ENCODE measurements at places on chromosomes 2 and 18.

DNA sequence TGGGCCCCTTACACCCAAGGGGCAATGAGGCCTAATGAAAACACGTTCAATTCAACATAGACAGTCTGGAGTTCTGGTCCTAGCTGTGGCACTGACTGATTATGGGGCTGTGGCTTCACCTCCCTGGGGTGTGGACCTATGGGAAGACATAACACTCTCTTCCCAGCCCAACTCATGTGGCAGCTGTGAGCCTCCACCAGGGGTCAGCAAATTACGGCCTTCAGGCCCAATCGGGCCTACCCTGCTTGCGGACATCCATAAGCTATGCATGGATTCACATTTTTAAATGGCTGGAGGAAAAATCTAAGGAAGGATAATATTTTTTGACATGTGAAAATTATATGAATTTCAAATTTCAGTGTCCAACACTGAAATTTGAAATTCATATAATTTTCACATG, 101.3 kb downstream of the LOXHD1 start:
- no peak for DNase-seq

DNA sequence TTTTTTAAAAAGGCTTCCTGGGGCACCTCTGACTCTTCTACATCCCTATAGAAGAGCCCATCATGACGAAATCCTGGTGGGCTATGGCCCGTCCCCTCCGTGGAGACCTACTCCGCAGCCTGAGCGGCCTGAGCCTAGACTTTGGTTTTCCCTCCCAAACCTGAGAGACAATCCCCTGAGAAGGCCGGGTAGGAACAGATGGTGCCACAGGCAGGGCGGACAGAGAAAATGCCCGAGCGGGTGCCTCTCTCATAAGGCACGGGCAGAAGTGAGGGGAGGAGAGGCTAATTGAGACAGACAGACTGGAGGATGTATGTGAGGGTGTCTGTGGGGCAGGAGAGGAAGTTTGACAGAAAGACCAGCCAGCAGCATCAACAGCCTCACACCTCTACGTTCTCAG, 20.2 kb upstream of the SFXN5 start:
- DNase-seq, result no peak

- no peak for DNase-seq
Observed at GRCh38 chr2:169818241-169818640, 6.5 kb downstream of the METTL5 start.

GRCh38 chr2:27407798-27408491, 1.4 kb downstream of the PPM1G start:
- no peak for DNase-seq

DNA sequence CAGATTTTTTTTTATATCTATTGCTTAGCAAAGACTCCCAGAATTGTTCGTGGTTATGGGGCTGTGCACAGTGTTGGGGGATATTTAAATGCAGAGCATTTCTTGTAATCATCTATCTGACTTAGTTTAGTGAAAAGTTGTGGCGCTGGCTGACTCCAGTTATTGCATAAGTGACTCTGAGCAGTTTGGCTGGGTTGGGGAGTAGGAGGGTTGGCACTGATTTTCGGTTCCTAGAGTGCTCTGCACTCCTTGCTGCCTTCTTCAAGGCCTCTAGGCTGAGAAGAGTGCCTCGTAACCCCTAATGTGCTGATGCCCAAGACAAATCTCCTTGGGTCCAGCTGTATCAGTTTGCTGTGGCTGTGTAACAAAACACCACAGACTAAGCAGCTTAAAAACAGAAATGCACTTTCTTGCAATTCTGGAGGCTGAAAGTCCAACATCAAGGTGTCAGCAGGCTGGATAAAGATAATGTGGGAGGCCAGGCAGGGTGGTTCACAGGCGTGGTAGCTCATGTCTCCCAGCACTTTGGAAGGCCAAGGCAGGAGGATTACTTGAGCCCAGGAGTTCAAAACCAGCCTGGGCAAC, 6.5 kb upstream of the IMPA2 start:
- DNase-seq, result no peak

DNA sequence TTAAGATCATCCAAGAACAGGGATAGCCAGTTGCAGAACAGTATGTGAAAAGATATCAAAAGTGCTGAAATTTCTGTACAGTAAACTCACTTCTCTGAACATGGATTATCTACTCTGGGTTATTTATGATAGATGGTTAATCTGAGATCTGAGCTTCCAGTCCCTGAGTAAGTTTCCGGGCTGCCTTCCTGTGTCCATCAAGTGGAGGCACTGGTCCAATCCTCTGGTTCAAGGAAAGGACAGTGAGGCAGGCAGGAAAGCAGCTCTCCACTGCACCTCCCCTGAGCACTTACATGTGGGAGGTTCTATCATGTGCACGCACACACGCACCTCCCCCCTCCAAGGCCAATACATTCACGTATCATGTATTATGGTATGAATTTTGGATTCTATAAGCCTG, 32.5 kb downstream of the GPR45 start:
- no peak for DNase-seq

GRCh38 chr2:167853717-167854116, 393.7 kb downstream of the STK39 start:
- no peak for DNase-seq

GRCh38 chr18:59607471-59607870, 89.8 kb downstream of the CCBE1 start:
- DNase-seq, result no peak

- no peak for DNase-seq
Observed at GRCh38 chr2:240581811-240582210, 4.7 kb upstream of the CAPN10 start.

DNA sequence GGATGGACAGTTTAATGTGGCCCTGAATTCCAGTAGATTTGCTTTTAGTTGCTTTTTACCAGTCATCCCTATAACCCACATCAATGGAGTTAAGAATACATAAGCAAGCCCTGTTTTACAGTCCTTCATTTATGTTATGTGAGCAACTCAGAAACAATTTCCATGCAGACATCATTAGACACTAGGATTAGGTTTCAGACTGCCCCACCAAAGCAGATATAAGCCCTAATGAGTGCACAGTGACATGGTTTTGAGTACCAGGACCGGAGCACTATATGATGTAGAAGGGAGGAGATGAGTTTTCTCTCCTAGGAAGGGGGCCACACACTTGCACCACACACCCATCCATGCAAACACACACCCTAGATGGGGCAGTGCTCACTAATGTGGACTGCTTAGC, 15.5 kb downstream of the KCNS3 start:
- DNase-seq, result no peak

DNA sequence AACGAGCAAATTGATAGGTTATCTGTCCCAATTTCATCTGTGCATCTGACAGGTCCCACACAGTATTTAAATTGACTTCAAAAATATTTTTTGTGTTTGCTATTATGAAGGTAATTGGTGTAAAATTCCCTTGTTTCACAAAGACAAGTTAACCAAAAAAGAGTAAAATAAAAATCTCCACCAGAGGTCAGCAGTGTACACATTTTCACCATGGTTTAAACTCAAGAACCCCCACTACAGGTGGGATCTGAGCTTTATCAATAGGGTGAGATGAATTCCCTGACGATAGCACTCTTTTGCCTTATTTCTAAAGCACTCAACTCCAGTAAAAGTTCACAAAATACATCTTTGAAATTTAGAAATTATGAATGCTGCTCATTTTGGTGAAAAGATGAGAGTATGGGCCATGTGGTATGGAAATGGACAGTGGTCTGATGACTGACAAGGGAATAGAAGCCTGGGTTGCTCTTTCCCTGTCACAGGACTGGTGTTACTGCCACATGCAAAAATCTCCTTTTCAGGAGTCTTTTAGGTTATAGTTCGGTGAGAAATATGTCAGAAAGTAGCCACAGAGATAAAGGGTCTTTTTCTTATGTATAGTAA, 68.0 kb downstream of the SERPINB8 start:
- DNase-seq, result peak; percentile 31

GRCh38 chr2:121217627-121218026, 67.4 kb downstream of the TFCP2L1 start:
- no peak for DNase-seq

DNA sequence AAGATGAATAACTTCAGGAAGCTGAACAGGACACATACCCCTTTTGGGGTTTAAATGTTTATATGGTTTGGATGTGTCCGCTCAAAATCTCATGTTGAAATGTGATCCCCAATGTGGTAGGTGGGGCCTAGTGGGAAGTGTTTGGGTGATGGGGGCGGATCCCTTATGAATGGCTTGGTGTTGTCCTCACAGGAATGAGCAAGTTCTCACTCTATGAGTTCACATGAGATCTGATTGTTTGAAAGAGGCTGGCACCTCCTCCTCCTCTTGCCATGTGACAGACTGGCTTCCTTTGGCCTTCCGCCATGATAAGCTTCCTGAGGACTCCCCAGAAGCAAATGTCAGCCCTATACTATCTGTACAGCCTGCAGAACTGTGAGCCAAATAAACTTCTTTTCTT, 88.6 kb upstream of the ZNF532 start:
- no peak for DNase-seq

GRCh38 chr2:207987025-207987716, 38.2 kb downstream of the PLEKHM3 start:
- no peak for DNase-seq

DNA sequence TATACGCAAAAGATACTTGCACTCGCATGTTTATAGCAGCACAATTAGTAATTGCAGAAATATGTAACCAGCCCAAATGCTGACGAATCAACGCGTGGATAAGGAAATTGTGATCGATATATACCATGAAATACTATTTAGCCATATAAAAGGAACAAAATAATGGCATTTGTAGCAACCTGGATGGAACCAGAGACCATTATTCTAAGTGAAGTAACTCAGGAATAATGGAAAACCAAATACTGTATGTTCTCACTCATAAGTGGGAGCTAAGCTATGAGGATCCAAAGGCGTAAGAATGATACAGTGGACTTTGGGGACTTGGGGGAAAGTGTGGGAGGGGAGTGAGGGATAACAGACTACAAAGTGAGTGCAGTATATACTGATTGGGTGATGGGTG, 1008.0 kb upstream of the CRIM1 start:
- DNase-seq, result no peak
